ENCODE measurements at places on chromosomes 3 and 15.

DNA sequence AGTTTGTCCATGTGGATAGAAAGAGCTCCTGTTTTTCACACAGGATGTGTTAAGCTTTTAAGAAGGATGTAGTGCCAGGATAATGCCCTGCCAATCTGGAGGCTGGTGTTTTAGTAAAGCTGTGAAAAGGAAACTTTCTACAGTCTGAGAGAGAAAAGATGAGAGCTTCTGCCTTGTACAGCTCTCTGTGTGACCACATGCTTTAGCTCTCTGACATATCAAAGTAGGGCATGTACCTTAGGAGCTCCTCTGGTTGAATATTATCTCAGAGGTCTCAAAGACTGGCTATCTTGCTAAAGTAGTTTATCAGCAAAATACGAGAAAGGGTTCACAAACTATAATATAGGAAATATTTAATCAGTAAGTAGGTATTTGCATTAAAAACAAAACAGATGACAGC, 30.4 kb downstream of the CDIN1 start:
- DNase-seq, result no peak

DNA sequence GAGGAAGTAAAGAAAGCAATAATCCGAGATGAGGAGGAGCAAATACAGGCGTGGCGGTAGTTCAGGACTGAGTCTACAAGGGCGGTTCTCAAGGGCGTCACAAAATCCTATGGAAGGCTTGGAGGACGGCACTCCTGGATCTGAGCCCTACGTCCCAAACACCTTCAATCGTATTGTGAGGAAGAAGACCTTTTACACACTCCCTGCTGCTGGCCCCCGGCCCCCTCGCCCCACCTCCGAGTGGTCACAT, 747 bp downstream of the PLD1 start:
- DNase-seq, result no peak

GRCh38 chr3:124177071-124177470, 185.1 kb upstream of the ROPN1 start:
- no peak for DNase-seq

GRCh38 chr3:132488151-132488550, 70.8 kb downstream of the DNAJC13 start:
- no peak for DNase-seq

DNA sequence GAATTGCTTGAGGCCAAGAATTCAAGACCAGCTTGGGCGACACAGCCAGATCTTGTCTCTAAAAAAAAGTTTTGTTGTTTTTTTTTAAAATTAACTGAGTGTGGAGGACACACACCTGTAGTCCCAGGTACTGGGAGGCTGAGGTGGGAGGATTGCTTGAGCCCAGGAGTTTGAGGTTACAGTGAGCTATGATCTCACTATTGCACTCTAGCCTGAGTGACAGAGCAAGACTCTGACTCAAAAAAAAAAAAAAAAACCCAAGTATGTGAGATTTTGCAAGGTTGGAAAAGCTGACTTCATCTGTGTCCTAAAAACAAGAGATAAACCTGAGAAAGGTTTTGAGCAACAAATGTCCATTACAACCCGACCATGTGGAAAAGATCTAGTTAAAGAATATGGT, 5.4 kb upstream of the TOPBP1 start:
- no peak for DNase-seq

GRCh38 chr3:123392871-123393620, 55.8 kb downstream of the ADCY5 start:
- DNase-seq, result no peak

DNA sequence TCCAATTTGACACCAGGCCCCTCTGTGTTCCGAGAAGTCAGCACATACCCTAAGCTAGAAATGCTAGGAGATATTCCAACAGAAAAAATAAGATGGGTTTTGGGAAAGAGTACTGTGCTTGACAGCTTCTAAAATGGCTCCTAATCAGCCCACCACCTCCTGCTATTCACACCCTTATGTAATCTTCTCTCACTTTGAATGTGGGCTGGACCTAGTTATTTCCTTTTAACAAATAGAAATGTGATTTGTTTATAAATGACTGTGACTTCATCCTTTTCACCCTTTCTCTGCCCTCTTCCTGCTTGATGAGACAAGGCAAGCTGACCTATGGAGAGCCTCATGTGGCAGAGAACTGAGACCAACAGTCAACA, 961.1 kb downstream of the FHIT start:
- DNase-seq, result no peak

DNA sequence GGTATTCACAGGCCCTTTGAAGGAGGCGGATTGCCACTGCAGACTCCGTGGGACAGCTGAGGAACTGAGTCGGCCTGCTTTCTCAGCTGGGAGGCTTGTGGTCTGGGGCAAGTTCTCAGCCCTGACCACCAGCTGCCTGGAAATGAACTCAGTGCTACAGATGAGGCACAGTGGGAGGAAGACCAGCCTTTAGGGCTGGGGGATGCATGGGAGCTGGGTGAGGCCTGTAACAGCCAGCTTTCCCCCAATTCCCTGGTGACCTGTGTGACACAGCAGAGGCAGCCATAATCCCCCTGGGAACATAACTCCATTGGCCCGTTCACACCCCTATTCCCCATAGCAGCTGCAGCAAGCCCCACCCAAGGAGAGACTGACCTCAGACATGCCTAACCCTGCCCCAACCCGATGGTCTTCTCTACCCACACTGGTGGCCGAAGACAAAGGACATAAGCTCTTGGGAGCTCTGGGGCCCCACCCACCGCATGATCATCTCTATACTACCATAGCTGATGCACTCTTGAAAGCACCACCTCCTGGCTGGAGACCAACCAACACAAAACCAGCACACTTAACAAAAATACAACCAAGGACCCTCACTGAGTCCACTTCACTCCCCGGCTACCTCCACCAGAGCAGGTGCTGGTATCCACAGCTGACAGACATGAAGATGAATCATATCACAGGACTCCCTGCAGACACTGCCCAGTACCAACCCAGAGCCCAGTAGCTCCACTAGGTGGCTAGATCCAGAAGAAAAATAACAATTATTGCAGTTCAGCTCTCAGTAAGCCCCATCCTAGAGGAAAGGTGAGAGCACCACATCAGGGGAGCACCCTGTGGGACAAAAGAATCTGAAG, 24.9 kb downstream of the ZMAT3 start:
- DNase-seq, result no peak

- DNase-seq, result no peak
These were observed 40.7 kb downstream of the LDHAL6B start for GRCh38 chr15:59247364-59247763.

DNA sequence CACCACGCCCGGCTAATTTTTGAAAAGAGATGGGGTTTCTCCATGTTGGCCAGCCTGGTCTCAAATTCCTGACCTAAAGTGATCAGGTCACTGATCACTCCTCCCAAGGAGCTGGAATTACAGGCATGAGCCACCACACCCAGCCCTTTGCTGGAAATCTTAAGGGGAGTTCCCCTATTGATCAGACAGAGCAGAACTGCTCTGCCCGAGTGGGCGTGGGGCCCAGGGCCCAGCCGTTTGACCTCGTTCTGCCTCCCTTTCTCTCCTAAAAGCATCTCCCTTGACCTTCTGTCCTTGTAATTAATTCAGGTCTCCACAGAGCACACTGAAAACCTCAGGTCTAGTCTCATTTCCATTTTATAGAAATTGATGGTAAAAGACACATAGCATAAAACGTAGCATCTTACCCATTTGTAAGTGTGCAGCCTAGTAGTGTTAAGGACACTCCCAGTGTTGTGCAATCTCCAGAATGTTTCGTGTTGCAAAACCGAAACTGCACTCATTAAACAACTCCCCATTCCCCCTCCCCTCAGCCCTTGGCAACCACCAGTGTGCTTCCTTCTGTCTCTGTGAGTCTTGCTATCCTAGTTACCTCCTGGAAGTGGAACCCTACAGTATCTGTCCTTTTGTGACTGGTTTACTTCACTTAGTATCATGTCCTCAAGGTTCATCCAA, 89.3 kb downstream of the SLCO3A1 start:
- no peak for DNase-seq

DNA sequence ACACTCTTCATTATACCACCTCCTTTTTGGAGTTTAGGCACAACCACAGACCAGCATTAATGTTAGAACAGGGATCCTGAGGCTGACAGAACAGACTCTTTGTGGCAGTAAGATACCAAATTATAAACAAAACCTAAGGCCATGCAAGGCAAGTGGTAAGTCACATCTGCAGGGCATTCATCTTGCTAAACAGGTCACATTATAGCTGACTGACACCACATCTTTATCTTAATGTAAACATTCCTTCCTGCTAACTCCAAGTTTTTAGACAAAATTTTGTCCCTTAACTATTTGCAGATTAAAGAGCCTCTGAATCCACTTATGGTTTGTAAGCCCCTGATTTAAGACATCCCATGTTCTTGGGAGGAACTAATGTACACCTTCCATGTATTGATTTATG, 500.6 kb downstream of the PYDC2 start:
- DNase-seq, result no peak

GRCh38 chr3:128825117-128825725, 54.2 kb upstream of the ACAD9 start:
- no peak for DNase-seq

- DNase-seq, result no peak
These were observed 259.9 kb upstream of the ATP11B start for GRCh38 chr3:182533394-182533793.

GRCh38 chr3:25820366-25820765, 30.5 kb downstream of the OXSM start:
- no peak for DNase-seq

GRCh38 chr3:45367453-45367871, 20.9 kb upstream of the LARS2 start:
- DNase-seq, result no peak

GRCh38 chr3:45915518-45916231, 27.6 kb upstream of the CXCR6 start:
- peak; percentile 49 for DNase-seq

DNA sequence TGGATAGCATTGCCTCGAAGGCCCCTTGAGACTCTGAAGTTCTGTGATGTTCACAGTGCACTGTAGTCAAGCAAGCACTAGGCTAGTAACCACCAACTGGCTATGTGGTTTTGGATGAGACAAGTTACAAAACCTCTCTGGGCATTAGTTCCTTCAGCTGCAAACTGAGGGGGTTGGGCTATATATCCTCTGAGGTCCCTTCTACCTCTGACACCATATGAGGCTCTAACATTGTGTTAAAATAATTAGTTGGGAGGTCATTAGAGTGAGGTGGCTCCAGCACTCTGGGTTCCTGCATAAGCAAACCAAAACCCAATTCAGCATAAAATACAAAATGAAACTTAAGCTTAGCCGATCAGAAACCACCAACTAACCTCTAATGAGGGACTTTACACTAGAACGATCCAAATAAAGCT, 209.5 kb upstream of the LRRN1 start:
- DNase-seq, result no peak

DNA sequence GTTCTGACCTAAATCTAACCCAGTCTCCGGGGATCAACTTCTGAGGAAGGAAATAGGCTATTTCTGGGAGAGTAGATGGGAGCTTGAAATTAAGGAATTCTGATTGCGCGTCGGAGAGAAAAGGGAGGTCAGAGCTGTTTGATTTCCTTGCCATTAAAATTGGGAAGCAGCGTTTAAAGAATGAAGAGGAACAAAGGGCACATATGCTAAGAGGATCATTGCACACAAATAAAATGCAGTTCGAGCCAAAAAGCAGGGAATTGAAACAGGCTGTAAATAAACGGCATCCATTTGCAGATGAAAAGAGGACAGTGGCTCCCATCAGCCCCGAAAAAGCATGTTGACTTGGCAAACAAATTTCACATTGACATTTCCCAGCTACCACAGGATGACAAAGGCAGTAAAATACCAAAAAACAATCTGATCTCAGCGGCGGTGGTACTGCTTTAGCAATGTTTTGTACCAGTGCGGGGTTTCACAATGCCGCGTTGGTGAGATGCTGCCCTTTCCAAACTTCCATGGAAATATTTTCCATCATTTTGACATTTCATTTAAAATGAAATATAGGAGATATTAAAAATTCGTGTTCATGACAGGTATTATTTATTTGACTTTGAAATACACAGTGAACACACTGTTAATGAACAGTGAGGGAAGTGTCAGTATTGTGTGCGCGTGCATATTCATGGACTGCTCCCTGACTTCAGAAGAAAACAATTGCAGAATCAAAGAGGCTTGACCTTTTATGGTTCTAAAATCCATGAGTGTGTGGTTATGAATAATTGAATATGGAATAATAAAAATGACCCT, 108.8 kb downstream of the SQOR start:
- no peak for DNase-seq

DNA sequence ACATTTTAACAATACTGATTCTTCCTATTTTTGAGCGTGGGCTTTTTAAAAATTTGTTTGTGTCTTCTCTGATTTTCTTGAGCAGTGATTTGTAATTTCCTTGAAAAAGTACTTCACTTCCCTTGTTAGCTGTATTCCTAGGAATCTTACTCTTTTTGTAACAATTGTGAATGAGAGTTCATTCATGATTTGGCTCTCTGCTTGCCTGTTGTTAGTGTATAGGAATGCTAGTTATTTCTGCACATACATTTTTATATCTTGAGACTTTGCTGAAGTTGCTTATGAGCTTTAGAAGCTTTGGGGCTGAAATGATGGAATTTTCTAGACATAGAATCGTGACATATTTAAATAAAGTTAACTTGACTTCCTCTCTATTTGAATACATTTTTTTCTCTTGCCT, 582.8 kb upstream of the BCHE start:
- no peak for DNase-seq

GRCh38 chr15:87268675-87269074, 987.9 kb downstream of the NTRK3 start:
- DNase-seq, result no peak

DNA sequence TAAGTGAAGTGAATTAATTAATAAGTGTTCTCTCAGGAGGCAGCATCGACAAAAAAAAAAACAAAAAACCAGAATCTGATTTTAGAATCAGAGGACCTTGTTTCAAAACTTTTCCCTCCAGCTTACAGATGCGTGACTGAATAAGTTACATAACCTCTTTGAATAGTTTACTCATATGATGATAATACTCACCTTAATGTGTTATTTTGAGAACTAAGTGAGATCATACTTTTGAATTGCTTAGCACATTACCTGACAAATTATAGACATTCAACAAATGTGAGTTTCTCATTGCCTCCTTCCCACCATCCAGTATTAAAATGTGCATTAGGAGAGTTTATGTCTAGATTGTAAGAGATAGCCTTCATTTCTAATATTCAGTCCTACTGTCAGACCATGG, 94.0 kb downstream of the SOX2 start:
- DNase-seq, result no peak

GRCh38 chr3:50512131-50512530, 8.7 kb upstream of the CACNA2D2 start:
- no peak for DNase-seq

DNA sequence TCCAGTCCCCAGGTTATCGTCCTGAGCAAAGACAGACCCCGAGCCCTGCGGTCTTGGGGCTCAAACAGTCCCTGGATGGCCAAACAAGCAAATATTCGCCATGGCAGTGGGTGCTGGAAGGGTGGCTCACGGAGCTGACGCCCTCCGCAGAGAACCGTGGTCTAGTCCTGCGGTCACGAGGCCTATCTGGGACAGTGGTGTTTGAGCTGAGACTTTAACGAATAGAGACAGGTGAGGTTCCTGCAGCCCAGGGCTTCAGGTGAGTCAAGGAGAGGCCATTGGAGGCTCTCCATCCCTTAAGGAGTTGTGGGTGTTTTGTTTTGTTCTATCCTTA, 399 bp upstream of the SUCLG2 start:
- DNase-seq, result no peak

- no peak for DNase-seq
These were observed 14.5 kb upstream of the WDR5B start for GRCh38 chr3:122430371-122430770.

All from activated T-helper 1 cell treated with anti-CD3 and anti-CD28 coated beads, Interleukin-2, amount 50 U/mL, for 16 hours (primary cell).